ENCODE measurements at places on chromosomes 11 and 22.

GRCh38 chr22:37223965-37224551 lies 11.8 kb upstream of the SSTR3 start:
- no peak for DNase-seq
- H3K36me3 ChIP-seq = peaks cover 42% of the 10 kb centered on the region
- peak overlapping the region; percentile 79 for H3K4me3 ChIP-seq
- no peaks in the 10 kb centered on the region for H3K27me3 ChIP-seq
- peak overlapping the region; percentile 98 for H3K27ac ChIP-seq

GRCh38 chr11:67364783-67365722 lies 8.3 kb downstream of the CLCF1 start:
- H3K27me3 ChIP-seq = no peaks in the 10 kb centered on the region
- no peaks in the 10 kb centered on the region for H3K36me3 ChIP-seq
- no peak for DNase-seq

GRCh38 chr11:77799338-77799737 lies 21.2 kb downstream of the RSF1 start:
- H3K4me1 ChIP-seq = peaks cover 81% of the 10 kb centered on the region
- DNase-seq = no peak
- H3K27ac ChIP-seq = no peak overlapping the region
- H3K27me3 ChIP-seq = no peaks in the 10 kb centered on the region
- no peaks in the 10 kb centered on the region for H3K36me3 ChIP-seq

- H3K27me3 ChIP-seq = peaks cover 56% of the 10 kb centered on the region
- H3K4me3 ChIP-seq = no peak within 1 kb of the TSS
- H3K4me1 ChIP-seq = peaks cover 61% of the 10 kb centered on the region
These were observed at the start of gene LMO2 for GRCh38 chr11:33891714-33892327. TSS of gene LMO2 (minus strand) at chr11:33892076. CDS start at chr11:33869716, 22,360 bp downstream.

DNA sequence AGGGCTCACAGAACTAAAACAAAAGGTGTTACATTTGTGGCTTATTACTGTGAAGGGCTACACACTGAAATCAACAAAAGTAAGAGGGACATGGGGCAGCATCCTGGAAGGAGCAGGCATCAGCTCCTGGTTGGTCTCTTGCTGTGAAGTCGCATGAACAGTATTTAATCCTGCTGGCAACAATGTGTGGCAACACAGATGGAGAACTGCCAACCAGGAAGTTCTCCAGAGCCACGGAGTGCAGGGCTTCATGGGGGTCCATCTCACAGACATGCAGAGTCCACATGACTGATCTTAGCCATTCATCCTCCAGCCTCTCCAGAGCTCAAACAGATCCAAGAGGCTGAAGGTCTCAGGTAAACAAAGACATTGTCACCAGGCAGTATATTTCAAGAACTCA lies 32.8 kb upstream of the FGF3 start:
- H3K4me3 ChIP-seq = no peak overlapping the region
- H3K4me1 ChIP-seq = no peaks in the 10 kb centered on the region
- DNase-seq = no peak

DNA sequence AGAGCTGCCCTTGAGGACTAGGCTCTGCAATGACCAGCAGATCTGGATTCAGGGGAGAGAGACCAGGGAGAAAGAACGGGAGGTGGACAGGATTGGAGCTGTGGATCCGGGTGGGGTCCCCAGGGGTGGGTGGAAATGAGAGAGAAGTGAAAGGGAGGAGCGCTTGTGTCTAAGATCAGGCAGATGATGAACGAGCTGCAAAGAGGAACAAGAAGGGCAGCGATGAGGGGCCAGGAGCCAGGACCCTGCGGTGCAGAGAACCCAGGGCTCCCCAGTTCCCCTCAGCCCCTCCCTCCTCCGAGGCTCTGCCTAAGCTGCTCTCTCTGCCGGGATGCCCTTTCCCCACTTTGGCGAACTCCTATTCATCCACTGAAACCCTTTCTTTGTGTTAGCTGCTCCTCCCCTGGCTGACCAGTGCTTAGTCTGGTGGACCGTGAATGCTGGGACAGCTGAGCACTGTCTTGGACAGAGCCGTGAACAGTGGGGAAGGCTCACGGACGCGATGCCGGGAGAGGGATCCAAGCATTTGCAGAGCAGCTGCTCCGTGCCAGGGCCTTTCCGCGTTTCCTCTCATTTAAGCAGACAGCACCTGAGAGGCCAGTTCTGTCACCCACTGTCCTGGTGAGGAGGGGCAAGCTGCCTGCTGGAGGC lies 35.9 kb downstream of the SHISAL1 start:
- H3K36me3 ChIP-seq = no peaks in the 10 kb centered on the region
- peaks cover 23% of the 10 kb centered on the region for H3K27me3 ChIP-seq
- H3K4me1 ChIP-seq = peaks cover 3% of the 10 kb centered on the region
- no peak for DNase-seq
- no peak overlapping the region for H3K4me3 ChIP-seq
- H3K27ac ChIP-seq = no peak overlapping the region

DNA sequence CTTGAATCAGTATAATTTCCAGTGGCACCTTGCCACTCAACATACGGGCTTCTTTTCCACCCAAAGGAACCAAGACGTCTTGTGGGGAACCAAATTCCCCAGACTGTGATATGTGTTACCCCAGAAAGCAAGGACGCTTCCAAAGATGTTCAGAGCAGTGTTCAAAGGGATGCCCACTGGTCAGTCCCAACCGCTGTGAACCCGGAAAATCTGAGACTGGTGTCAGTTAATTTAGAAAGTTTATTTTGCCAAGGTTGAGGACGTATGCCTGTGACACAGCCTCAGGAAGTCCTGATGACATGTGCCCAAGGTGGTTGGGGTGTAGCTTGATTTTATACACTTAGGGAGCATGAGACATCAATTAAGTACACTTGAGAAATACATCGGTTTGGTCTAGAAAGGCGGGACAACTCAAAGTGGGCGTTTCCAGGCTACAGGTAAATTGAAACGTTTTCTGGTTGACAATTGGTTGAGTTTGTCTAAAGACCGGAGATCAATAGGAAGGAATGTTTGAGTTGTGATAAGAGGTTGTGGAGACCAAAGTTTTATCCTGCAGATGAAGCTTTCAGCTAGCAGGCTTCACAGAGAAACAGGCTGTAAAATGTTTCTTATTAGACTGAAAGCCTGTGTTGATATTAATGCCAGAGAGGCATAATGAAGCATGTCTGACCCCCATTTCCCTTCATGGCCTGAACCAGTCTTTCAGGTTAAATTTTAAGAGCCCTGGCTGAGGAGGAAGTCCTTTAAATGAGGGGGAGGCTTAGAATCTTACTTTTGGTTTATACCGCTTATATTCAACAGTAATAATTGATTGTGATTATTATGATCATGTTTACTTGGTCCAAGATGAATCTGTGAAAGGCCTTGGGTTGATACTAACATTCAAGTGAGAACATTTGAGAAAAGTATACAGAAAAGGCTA lies 6.8 kb downstream of the APOL3 start:
- H3K4me3 ChIP-seq = peak overlapping the region; percentile 97
- peaks cover 35% of the 10 kb centered on the region for H3K36me3 ChIP-seq
- no peaks in the 10 kb centered on the region for H3K27me3 ChIP-seq
- H3K4me1 ChIP-seq = peaks cover 97% of the 10 kb centered on the region
- no peak for DNase-seq

- peak overlapping the region; percentile 61 for H3K27ac ChIP-seq
- DNase-seq = no peak
- peaks cover 25% of the 10 kb centered on the region for H3K4me1 ChIP-seq
- H3K36me3 ChIP-seq = no peaks in the 10 kb centered on the region
- peaks cover 5% of the 10 kb centered on the region for H3K27me3 ChIP-seq
These were observed 5.1 kb upstream of the OSBPL5 start for GRCh38 chr11:3170044-3170755.

GRCh38 chr22:19819208-19819910 lies 35.3 kb downstream of the GNB1L start:
- peaks cover 10% of the 10 kb centered on the region for H3K36me3 ChIP-seq
- H3K4me3 ChIP-seq = no peak overlapping the region
- H3K27me3 ChIP-seq = no peaks in the 10 kb centered on the region
- peaks cover 7% of the 10 kb centered on the region for H3K4me1 ChIP-seq
- no peak for DNase-seq

- H3K27ac ChIP-seq = no peak overlapping the region
- no peaks in the 10 kb centered on the region for H3K4me1 ChIP-seq
- no peak for DNase-seq
- H3K4me3 ChIP-seq = no peak overlapping the region
- H3K27me3 ChIP-seq = peaks cover 19% of the 10 kb centered on the region
These were observed 72.1 kb downstream of the BUD13 start for GRCh38 chr11:116700586-116701220.

DNA sequence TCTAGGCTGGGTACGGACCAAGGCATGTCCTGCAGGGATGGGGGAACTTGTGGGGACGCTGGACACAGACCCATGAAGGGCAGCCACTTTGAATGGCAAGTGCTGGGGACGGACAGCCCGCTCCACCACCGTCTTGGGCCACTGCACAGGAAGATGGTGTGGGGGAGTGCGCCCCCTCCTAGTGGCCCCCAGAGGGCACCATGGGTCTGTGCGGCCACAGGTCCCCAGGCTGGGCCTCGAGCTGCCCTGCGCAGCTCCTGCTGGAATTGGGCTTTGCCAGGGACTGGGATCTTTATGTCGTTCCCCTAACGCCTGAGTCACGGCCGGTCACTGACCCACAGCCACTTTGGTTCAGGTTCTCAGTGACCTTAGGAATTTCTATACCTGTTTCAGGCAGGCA lies 44.4 kb downstream of the NAT10 start:
- H3K36me3 ChIP-seq = peaks cover 53% of the 10 kb centered on the region
- no peak overlapping the region for H3K4me3 ChIP-seq
- no peak overlapping the region for H3K27ac ChIP-seq
- no peak for DNase-seq
- H3K4me1 ChIP-seq = peaks cover 22% of the 10 kb centered on the region
- H3K27me3 ChIP-seq = no peaks in the 10 kb centered on the region

GRCh38 chr11:73343076-73343873 lies 32.9 kb upstream of the RELT start:
- no peak overlapping the region for H3K4me3 ChIP-seq
- no peaks in the 10 kb centered on the region for H3K4me1 ChIP-seq
- DNase-seq = no peak

DNA sequence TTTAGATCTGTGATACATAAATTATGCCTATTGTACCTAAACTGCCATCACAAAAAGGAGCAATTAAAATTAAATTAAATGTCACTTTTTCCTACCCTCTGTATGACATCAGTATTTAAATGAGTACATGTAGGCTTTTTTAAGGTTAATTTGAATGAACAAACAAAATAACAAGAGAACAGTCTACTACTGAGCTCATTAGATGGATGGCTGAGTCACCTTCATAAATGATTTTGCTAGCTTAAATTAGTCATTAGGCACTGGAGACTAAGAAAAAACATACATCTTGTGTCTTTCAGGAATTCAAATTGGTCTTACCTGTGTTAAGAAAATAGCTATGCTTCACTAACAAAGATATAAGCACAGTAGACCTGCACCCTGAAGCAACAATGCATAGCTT lies 153.6 kb downstream of the RCN1 start:
- no peaks in the 10 kb centered on the region for H3K4me1 ChIP-seq
- no peak overlapping the region for H3K27ac ChIP-seq
- H3K36me3 ChIP-seq = no peaks in the 10 kb centered on the region
- DNase-seq = no peak
- no peaks in the 10 kb centered on the region for H3K27me3 ChIP-seq

GRCh38 chr11:35491231-35491871 lies 34.1 kb downstream of the PAMR1 start:
- H3K36me3 ChIP-seq = no peaks in the 10 kb centered on the region
- H3K27me3 ChIP-seq = peaks cover 21% of the 10 kb centered on the region
- no peak overlapping the region for H3K4me3 ChIP-seq

DNA sequence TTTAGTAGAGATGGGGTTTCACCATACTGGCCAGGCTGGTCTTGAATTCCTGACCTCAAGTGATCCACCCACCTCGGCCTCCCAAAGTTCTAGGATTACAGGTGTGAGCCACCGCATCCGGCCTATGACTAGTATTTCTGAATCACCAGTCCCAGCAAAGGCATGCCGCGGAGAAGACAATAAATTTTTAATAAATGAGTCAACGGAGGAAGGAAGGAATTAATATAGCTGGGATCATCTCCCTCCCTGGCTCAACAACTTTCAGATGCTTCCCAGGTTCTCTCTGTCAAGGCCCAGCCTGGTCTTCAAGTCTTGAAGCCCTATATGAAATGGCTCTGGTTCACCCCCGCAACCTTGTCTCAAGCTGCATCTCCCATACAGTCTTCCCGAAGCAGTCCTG lies 45.7 kb downstream of the CYTH4 start:
- no peaks in the 10 kb centered on the region for H3K36me3 ChIP-seq
- no peak overlapping the region for H3K4me3 ChIP-seq
- H3K27me3 ChIP-seq = peaks cover 63% of the 10 kb centered on the region
- no peak overlapping the region for H3K27ac ChIP-seq
- no peak for DNase-seq
- peaks cover 4% of the 10 kb centered on the region for H3K4me1 ChIP-seq
